ENCODE measurements at places on chromosomes 3 and 15.

- no peak for DNase-seq
Observed at GRCh38 chr15:77993374-77993911, 84.1 kb downstream of the TBC1D2B start.

DNA sequence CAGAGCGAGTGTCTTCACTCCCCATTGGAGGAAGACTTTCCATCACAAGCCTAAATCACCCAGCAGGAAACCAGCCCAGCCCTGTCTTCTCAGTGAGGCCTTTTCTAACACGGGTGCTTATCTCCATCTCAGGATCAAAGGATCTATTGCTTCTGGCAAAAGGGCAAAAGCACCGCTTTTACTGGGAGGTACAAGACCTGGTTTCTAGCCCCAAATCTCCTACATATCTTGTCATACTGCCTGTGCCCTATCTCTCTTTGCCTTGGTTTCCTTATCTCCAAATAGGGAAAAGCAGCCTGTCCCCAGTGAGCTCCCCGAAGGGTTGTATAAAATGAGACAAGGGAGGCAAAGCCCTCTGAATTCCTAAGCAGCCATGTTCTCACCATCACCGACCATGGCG is 5.2 kb downstream of the GLB1 start:
- DNase-seq, result no peak

DNA sequence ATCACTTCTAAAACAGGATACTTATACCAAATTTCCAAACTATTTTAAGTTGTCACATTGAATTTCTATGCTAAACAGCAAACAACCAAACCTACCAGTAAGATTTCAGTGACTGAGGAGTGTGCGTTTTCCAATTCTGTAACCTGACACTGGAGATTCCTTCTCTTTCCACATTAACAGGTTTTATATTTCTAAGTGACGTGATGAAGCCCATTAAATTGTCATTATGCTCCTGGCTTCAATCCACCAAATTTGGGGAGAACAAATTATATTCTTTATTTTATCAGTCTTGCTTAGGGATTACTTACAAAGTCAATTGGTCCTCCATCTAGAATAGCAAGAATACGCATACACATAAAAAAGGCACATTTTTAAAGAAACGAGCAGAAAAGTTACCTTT is 764.8 kb upstream of the NR2F2 start:
- no peak for DNase-seq

- DNase-seq, result peak; percentile 4
Observed at GRCh38 chr3:119559441-119559963, at the start of gene CD80. TSS of gene CD80 (minus strand) at chr3:119559614. CDS start at chr3:119557728, 1,886 bp downstream.

DNA sequence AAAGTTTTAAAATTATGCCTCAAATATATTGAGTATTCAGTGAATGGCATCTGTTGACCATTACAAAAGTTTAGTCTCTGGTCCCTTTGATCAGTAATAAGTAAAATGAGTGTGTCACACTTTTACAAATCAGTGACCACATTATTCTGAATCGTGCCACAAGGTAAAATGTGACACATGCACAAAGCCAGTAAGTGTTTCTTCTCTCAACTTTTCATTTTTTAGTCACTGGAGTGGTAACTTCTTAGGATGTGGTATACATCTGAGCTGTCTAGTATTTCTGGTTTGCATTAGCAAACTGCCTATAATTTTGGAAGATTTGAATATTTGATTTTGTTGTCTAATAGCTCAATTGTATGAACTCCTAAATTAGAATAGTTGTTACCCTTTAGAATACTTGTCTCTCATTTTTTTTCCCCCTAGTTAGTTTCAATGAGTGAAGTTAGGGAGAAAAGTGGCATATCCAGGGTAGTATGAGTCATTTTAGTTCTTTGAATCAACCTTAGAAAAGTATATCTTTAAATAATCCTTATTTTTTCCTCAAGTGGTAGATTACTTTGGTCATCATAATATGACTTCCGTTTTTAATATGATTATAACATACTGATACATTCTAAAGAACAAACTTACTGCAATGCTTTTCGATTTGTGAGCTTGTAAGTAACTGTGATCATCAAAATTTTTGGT is 18.1 kb downstream of the DNAJC13 start:
- no peak for DNase-seq

DNA sequence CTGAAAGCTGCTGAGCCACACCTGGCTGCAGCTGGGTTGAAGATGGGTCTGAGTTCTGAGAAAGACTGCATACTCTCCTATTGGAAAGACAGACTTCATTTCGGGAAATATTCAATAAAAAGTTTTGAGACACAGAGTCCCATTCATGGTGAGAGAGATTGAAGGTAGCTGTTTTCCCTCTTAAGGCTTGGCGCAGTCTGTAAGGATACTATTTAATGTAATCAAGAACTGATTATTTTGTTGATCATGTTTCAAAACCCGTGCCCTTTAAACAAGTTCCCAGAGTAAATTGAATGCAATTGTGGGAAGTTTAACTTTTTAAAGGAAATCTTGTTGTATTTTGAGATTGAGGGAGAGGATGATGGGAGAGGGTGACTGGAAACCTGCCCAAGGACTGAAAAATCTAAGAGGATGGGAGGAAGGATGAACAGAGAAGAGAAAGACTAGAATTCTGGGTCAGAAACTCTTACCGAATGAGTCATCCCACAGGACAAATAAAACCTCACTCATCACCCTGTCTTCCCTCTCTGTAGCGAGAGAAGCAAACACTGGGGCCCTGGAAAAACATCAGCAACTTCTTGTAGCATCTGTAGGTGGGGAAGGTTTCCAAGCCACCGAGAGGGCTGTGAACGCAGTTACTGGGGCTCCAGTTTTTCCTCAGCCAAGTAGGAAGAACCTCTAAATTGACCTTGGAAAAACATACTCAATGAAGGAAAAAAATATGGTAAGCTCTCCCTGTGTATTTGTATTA is 193.2 kb upstream of the TPRG1 start:
- no peak for DNase-seq

- no peak for DNase-seq
Observed at GRCh38 chr15:57534281-57534680, 57.4 kb upstream of the MYZAP start.

- no peak for DNase-seq
Observed at GRCh38 chr3:185818267-185818875, 6.5 kb downstream of the IGF2BP2 start.

Measured in kidney capillary endothelial cell (primary cell).